RKO (cell line): ENCODE measurements at places on chromosomes 3 and 15.

GRCh38 chr3:69240651-69241568 lies 118.5 kb upstream of the LMOD3 start:
- DNase-seq, result no peak

DNA sequence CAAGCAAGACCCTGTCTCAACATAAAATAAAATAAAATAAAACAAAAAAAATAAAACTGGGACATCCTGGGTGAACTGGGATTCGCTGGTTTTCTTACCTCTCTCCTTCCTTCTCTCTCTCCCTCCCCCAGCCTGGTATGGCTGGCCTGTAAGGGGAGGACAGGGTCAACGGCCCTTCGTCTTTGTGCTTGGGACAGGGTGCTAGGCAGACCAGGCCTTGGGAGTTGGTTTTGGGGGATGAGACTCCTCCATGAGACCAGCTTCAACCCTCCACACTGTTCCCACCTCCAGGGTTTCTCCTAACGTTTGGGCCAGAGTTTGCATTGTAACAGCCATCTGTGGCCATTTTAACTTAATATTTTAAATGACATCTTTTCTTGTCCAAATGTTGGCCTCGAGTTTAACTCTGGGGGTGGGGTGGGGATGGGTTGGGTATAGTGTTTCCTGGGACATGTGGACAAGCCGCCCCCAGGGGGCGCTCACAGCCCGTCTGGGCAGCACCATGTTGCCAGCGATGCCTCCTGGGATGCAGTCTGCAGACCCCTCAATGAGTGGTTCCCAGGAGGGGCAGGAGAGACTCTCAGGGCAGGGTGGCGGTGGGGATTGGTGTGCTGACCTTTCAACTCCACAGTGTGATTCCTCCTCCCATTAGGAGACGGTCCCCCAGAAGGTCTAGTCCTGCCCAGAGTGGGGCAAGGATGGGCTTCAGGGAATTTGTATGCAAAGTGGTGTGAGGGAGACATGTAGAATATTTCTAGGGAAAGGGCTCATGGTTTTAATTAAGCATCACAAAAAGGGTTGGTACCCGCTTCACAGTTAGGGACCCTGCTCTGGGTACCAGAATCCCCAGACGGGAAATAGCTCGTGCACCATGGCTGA lies 37.7 kb upstream of the LCTL start:
- no peak for DNase-seq

GRCh38 chr15:71191296-71191695 lies 76.0 kb downstream of the THSD4 start:
- no peak for DNase-seq

GRCh38 chr15:99016680-99017321 lies 9.2 kb upstream of the PGPEP1L start:
- peak; percentile 48 for DNase-seq

GRCh38 chr15:64909546-64909945 lies 2.2 kb upstream of the ANKDD1A start:
- no peak for DNase-seq

DNA sequence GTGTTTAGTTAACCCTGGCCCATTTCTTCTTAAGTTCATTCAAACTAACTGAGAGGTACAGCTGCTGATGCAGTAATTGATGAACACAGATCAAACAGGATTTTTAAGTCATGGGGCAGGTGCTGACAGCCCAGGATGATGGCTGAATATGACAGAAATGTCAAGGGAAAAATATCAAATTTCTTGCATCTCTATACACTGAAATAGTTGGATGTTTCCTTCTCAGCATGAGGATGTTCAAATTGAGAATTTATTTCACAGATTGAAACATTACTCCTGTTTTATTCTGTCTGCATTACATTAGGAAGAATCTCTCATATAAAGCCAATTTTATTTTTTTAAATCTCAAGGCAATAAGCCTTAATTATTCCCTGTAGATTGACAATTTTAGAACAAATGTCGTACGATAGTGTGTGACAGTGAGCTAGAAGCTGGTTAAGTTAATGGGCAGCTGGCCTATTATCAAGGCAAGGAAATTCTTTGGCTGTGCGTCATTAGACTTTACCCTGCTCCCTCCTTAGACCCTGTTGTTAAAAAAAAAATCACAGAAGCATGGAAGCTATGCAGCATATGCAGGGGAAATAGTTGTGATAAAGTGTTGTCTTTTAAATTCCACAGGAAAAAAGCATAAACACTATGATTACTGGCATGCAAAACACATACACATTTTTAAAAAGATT lies 183.8 kb upstream of the KCNMB2 start:
- DNase-seq, result peak; percentile 16

DNA sequence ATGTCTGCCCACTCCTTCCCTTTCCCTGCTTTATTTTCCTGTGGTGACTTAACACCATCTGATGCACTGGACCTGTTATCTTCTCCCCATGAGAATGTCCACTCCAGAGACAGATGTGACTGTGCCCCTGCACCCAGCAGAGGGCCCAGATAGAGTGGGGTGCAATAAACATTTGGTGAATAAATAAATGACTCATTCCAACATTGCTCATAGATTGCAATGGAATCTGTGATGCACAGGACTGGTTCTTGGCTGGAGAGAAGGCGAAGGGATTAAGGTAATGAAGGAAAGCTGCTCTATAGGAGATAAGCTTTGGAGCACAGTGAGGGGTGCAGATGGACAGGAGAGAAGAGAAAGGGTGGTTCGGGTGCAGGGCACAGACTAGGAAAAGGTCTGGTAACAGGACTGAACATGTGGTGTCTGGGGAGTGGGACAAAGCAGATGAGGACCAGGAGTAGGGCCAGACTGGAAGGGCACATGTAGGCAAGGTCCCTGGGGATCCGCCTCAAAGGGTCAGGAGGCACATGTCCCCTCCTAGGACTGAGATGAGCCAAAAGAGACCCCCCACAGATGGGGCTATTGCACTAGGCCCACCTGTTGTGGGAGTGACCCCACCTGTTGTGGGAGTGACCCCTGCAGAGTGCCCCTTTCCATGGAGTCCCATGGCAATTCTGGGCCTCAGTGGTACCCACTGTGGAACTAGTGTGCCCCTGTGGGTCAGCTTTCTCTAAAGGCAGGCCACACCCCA lies 17.5 kb upstream of the POC1A start:
- DNase-seq, result peak; percentile 65

DNA sequence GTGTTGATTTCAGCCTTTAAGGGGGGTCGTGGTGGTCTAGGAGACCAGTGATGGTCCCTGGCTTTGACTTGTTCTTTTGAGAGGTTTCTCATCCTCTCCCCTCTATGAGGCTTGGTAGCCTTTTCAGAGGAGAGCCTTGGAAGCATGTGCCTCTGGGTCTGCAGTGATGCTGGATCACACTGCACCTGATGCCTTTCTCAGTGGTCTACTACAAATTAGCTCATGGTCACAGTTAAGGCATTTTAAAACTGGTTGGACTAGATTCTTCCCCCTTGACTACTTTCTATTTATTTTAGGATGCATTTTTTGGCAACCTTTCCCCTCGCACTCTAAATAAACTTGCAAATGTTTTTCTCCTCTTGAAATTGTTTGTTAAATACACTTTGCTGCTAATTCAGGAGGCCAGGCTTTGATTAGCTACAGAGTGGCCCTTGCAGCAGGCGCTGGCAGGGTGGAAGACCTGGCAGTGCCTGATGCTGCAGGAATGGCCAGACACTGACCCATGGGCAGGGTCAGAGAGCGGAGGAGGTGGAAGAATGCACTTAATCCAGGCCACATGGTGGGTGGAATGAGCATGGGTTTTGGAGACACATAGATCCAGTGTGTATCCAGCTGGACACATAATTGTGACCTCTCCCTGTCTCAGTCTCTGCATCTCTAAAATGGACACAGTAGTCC lies 318.8 kb upstream of the CTDSPL start:
- DNase-seq, result no peak

GRCh38 chr3:149305376-149305775 lies 28.1 kb downstream of the TM4SF18 start:
- DNase-seq, result no peak

GRCh38 chr3:64824394-64824909 lies 136.7 kb upstream of the ADAMTS9 start:
- DNase-seq, result no peak

GRCh38 chr3:25266677-25267076 lies 161.4 kb upstream of the RARB start:
- no peak for DNase-seq

- DNase-seq, result peak; percentile 98
Observed at GRCh38 chr3:115245438-115245837, 98.3 kb upstream of the ZBTB20 start.

- DNase-seq, result peak; percentile 80
Observed at GRCh38 chr3:193572426-193572908, 17.8 kb upstream of the ATP13A4 start.
